Right kidney (tissue), 9 donors: ENCODE measurements at places on chromosomes 5 and 9.

- no peak for DNase-seq
These were observed 47.3 kb upstream of the GALNT10 start for GRCh38 chr5:154143211-154143641.

- peak; percentile 22 for DNase-seq
These were observed 98.9 kb downstream of the CSNK1G3 start for GRCh38 chr5:123610665-123611405.

GRCh38 chr9:105299190-105299854, 54.9 kb downstream of the SLC44A1 start:
- no peak for DNase-seq

- DNase-seq = no peak
These were observed 567.9 kb downstream of the CDH9 start for GRCh38 chr5:26470439-26470838.

- DNase-seq = no peak
These were observed 96.1 kb upstream of the CDKN2B start for GRCh38 chr9:22105005-22105722.

GRCh38 chr5:92963800-92964199, 617.2 kb downstream of the NR2F1-AS1 start:
- DNase-seq = no peak

DNA sequence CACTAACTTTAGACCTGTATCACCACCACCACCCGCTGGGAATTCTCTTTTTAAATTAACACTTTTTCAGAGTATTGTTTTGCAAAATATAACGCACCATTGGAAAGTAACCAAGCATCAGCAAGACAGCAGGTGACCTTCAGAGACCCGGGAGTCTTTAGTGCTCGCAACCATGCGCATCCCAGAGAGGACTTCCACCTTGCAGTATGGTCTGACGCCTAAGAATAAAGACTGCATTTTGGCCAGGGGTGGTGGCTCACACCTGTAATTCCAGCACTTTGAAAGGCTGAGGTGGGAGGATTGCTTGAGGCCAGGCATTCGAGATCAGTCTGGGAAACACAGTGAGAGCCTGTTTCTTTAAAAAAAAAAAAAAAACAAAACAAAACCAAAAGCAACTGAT, 113.8 kb downstream of the MED27 start:
- no peak for DNase-seq

DNA sequence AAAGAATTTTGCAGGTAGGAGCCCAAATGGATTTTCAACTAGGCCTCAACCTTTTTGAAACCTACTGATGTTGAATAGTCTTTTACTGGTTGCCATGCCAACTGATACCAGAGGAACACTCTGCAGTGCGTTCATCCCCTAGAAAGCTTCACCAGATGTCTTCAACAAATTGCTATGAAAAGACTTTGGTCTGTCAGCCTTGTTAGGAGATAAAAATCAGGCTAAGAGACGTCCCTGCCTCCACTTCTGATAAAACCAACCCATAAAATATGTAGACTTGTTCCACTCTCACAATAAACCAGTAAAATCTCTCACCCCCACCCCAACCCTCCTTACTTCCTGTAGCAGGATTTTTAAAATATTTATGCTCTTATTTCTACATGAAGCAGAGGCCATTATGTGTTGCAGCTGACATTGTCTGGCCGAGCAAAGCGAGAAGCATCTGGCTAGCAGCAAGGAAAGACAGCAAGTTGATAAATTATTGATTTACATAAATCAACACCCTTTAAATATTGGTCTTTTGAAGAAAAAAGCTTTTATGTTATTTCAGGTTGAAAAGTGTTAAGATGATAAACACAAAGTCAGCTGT, 428.7 kb downstream of the ISL1 start:
- no peak for DNase-seq

DNA sequence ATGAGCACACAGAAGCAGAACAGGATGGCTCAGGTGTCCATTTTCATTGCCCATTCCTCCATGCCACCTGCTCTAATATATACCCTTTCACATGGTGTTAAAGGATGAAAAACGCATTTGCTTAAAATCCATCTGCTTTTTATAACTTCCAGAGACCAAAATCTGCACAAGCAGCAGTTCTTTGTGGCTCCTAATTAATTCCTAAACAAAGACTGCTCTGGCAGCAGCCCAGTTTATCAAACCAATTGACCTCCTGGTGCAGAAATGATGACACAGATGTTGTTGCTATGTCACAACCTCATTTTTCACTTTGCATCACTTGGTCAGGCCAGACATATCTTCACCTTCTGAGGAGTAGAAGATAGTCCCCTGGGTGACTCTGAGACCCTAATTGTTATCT, 141.2 kb downstream of the ASTN2 start:
- DNase-seq = no peak

GRCh38 chr5:104189909-104190308, 627.3 kb upstream of the NUDT12 start:
- no peak for DNase-seq

- no peak for DNase-seq
These were observed 1.9 kb downstream of the ISOC1 start for GRCh38 chr5:129096382-129096991.

GRCh38 chr5:74894351-74894750, 28.2 kb upstream of the FAM169A start:
- no peak for DNase-seq

DNA sequence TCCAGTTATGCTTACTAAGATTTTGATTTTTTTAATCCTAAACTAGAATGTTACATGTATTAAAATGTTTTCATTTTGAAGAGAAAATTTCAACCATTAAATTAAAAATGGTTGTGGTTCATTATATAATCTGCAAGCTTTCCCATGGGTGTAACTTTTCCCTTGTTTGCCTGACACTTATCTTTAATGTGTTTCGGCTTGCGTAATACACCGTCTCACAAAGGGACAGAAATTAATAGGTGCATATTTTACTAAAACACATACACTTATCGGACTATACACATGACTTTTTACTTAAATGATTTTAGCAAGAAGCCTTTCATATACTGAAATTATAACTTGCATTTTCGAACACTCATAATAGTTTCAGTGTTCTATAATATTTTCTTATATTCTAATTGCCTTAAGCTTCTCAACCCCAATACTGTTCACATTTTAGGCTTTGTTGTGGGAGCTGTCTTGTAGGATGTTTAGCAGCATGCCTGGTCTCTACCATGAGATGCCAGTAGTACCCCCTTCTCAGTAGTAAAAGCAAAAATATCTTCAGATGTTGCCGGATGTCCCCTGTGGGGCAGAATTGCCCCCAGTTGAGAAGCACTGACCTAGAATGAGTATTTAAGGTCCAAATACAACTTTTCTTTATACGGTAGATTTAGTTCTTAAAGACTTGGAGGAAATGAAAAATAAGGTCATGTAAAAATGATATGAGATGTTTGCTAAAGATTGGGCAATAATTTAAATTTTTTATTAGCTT, 28.6 kb downstream of the UGCG start:
- DNase-seq = no peak

GRCh38 chr5:14655146-14655741, 9.3 kb upstream of the OTULIN start:
- DNase-seq = no peak

GRCh38 chr9:102796244-102796643, 198.9 kb upstream of the CYLC2 start:
- no peak for DNase-seq

DNA sequence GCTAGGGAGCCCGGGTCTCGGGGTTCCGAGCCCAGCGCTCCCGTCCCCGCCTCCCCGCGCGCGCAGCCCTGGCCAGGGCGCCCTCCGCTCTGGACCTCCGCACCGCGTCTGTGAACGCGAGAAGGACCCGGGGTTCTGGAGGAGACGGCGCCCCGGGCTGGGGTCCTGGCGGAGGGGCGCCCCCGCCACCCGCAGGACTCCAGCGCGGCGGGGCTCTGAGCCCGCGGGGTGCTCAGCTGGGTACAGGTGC, 431 bp downstream of the TMOD1 start:
- DNase-seq = no peak

DNA sequence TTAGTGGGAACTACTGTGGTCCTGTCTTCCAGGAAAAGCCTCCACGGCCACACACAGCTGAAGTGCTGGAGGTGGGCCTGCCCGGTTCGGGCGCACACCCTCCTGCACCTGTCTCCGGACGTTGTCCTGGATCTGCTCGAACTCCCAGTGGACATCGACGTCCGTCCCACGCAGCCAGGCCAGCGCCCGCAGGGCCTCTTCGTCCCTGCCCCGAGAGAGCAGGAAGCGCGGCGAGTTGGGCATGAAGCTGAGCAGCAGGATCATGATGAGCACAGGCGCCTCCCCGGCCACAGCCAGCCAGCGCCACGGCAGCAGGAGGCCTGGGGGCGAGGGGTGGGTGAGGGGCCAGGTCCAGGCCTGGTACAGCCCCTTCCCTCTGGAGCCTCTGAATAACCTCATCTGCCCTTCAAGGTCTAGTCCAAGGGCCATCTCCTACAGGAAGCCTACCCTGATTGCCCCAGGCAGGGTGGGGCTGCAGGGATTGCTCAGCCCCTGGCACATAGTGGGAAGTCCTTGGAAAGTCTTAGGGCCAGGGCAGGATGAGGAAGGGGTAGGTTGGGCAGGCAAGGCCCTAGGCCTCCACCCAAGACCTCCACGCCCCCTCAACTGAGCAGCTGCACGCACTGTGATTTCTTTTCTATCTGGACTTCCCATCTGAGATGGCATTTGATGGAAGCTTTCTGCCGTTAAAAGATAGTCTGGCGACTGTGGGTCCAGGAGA, 3.4 kb downstream of the SLC2A6 start:
- DNase-seq = no peak

GRCh38 chr9:5841771-5842573, 9.1 kb upstream of the ERMP1 start:
- DNase-seq = no peak

DNA sequence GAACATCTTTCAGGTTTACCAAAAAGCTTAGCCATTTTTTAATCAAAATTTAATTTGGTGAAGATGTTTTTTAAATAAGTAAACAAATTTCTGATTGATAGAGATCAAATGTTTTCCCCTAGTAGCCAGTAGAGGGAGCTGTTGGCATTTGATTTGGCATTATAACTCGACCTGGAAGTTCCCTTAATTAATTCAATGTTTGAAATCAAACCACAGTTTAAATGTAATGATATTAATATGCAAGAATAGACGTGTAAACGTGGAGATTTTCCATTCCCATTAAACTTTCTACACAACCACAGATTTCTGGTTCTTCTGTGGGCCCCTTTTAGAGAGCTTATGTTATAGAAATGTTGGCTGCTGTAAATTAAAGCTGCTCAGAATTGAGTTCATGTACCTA, 148.1 kb upstream of the MPDZ start:
- no peak for DNase-seq

- DNase-seq = no peak
These were observed 5.6 kb upstream of the GZMA start for GRCh38 chr5:55096861-55097260.

- DNase-seq = no peak
These were observed 36.0 kb upstream of the GOLM1 start for GRCh38 chr9:86135371-86135770.

DNA sequence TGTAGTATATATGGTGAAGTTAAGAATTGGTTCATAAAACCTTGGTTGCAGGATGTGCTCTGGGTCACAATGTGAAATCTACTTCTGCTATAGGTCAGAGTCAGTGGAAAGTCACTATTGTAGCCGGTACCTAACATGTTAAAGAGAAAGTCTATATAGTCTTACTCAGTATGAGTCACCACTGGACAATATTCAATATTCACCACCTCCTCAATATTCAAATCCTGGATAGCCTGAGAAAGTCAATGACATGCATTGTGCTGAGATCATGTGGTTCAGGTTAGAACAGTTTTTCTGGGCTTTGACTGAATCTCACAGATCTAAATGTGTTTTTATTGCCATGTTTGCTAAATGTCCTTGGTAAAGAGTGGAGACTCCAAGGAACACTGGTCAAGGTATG, 108.8 kb downstream of the HMHB1 start:
- DNase-seq = no peak

- no peak for DNase-seq
These were observed 21.4 kb upstream of the SPATA9 start for GRCh38 chr5:95704150-95704549.

DNA sequence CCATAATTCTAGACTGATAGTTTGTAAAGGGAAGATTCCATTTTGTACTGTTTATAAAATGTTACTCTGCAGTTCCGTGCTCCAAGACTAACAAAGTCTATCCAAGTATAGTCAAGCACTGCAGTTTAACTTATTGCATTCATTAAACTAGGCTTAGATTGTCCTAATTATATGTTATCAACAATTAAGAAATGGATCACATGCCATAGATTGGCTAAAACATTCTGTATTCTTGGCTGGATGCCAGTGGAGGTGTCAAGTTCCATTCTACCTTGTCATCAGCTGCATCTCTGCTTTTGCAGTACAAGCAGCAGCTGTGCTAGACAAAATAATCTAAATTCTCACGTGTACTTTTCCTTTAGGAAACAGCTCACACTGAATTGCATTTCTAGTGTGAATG, 69.4 kb upstream of the MEF2C start:
- no peak for DNase-seq

DNA sequence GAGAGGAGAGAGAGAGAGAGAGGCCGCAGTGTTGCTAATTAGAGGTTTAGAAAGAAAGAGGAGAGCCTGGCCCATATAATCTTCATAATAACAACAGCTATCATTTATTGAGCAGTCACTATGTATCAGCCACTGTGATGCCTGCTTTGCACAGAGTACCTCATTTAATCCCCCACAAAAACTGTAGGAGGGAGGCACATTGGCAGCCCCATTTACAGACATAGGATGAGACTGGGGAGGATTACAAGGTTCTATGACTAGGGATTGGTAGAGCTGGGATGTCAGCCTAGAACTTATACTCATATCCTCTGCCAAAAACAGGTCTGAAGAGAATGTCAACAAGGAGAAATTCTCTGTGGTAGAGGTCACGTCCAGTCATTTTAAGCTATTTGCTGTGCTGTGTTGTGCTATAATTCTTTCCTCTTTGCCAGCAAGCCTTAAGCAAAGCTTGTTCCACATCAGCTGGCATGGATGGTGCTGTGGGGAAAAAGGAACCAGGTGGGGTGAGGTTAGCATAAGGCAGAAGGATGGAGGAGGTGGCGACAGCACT, 6.7 kb upstream of the GCNT4 start:
- DNase-seq = no peak

DNA sequence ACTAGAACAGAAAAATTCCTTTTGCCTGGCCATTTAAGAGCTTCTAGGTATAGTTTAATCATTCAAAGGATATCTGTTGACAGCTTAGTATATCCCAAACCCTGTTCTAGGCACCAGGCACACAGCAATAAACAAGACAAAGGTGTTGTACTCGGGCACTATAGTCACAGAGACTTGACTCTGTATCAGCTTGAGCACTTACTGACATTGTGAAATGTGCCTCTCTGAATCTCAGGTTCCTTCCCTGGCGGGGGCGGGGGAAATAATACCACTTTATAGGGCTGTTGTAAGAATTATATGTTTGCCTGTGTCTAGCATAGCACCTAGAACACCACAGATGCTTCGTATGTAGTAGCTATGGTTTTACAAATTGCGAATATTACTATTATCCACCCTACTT, 104.5 kb downstream of the NR6A1 start:
- DNase-seq = no peak

GRCh38 chr5:118211606-118212005, 776.7 kb downstream of the DTWD2 start:
- DNase-seq = no peak

DNA sequence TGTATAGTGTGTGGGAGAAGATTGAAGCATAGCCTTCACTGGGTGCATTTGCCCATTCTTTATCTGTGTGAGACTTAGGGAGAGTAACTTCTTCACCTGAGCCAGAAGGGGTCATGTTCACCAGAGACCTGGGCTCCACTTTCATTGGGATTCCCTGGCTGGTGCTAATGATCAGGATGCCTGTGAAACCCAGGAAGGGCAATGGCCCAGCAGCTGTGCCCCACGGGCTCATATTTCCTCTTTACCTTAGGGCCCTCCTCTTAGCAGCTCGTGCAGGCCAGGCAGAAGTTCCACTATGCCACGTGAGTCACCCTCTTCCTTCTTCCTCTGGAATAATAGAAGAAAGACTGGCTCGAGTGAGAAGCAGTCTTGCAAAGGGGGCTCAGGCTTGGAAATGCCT, 5.0 kb downstream of the PPARGC1B start:
- no peak for DNase-seq
